Hematopoietic multipotent progenitor cell treated with erythropoietin and hydrocortisone succinate and interleukin-3 and kit ligand, for 6 days (in vitro differentiated cells): ENCODE measurements at places on chromosomes 5 and 9.

GRCh38 chr9:36192196-36192595, 1.5 kb downstream of the CLTA start:
- no peak for DNase-seq

DNA sequence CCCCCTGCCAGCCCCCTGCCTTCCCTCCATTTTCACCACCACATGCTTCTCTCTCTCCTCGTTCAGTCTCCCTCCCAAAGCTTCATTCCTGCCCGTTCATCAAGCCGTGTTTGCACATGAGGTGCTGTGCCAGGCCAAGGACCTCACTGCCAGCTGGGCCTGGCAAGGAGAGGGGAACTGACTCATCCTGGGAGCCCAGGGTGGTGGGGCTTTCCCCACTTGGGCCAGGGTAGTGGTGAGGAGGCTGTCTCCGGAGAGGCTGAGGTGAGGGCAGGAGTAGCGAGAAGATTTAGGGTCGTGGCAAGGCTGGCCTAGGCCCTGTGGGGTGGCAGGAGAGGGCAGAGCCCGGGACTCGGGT, 30.4 kb upstream of the NOTCH1 start:
- DNase-seq, result no peak

GRCh38 chr5:407801-408268, 35.1 kb upstream of the EXOC3 start:
- no peak for DNase-seq

DNA sequence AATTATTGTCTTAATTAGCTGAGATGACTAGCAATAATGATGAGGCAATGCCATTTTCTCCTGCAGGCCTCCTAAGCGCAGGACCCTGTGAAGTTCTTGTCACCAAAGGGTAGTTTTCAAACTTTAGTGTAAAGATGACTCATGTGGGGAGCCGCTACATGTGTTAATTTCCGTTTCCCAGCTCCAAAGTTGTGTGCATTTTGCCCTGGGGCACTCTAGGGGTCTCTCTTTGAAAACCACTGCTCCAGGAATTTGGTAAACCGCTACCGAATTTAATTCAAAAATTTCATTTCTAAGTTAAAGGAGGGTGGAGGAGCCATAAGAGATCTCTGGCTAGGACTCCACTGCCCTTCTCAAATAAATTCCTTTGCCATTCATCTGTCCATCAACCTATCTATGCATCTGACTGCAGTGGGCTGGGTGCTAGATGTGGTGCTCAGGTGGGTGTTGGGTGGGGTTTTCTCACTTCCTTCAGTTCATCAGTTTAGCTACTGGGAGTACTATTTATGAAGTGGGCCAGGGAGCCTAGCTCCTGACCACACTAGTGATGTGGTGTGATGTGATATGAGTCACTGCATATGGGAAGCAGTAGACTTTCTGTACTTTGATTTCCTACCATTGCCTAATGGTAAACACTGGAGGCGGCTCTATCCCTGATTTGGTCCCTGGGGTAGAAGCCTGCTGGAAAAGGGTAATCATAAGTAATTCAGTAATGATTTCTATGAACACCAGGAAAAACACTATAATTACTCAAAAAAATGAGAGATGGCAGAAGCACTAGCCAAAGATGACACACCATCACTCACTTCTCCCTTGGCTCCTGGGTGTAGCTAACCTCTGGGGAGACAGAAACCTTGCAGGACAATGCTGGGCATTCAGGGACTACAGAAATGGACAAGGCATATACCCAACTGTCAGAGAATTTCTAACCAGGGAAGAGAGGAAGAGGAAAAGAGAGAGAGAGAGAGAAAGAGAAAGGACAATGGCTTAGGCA, 4.0 kb upstream of the ZSWIM6 start:
- no peak for DNase-seq

- DNase-seq, result peak; percentile 8
These were observed 64.5 kb downstream of the MCTP1 start for GRCh38 chr5:95220381-95220780.

- DNase-seq, result no peak
These were observed 147.9 kb downstream of the C5orf15 start for GRCh38 chr5:133820507-133820906.

GRCh38 chr9:79719021-79719420, 147.3 kb downstream of the TLE4 start:
- no peak for DNase-seq
